Placental pericyte (primary cell): ENCODE measurements at places on chromosomes 13 and 19. TPM values are rescaled to one million over a fixed set of nuclear protein-coding genes. Genes with fewer than 3 reads are reported as not detected.

Gene EDNRB
- 7.3 and 12.5 TPM in 2 replicates for total RNA-seq

Gene PSG5
- total RNA-seq = 0.66 and 5.3 TPM in 2 replicates

Gene TMEM150B
- not detected in 2 replicates for total RNA-seq

Gene CD320
- total RNA-seq = 25.8 and 50.6 TPM in 2 replicates

Gene GPR12
- total RNA-seq = not detected in 2 replicates

Gene OR7A5
- not detected in 2 replicates for total RNA-seq

Gene ZNF844
- total RNA-seq = 4.0 and 5.0 TPM in 2 replicates

Gene PEG3
- 0.14 and 0.44 TPM in 2 replicates for total RNA-seq

Gene ZNF682
- total RNA-seq = 0.86 and 1.5 TPM in 2 replicates

Gene KLK10
- total RNA-seq = not detected in 2 replicates

Gene SYCN
- total RNA-seq = not detected in 2 replicates

Gene SCGB2B2
- under 0.01 and 0.22 TPM in 2 replicates for total RNA-seq

Gene SMIM24
- not detected in 2 replicates for total RNA-seq

Gene GPR32
- total RNA-seq = not detected in 2 replicates

Gene SLC7A9
- total RNA-seq = not detected in 2 replicates

Gene PALM3
- 0.22 TPM in 1 of 2 replicates, not detected in the other for total RNA-seq

Gene PPP1R37
- 40.3 and 47.5 TPM in 2 replicates for total RNA-seq

Gene TTC9B
- not detected in 2 replicates for total RNA-seq

Gene PEAK3
- not detected in 2 replicates for total RNA-seq

Gene PTBP1
- total RNA-seq = 117 and 262 TPM in 2 replicates

Gene TNFSF9
- 0.29 TPM in 1 of 2 replicates, not detected in the other for total RNA-seq

Gene SLITRK6
- total RNA-seq = 4.3 TPM in 1 of 2 replicates, not detected in the other

Gene PLA2G4C
- 6.7 and 45.3 TPM in 2 replicates for total RNA-seq

Gene LILRB1
- not detected in 2 replicates for total RNA-seq

Gene PRR22
- total RNA-seq = 0.66 and 0.86 TPM in 2 replicates

Gene ZNF491
- 0.22 and 1.6 TPM in 2 replicates for total RNA-seq

Gene USHBP1
- total RNA-seq = 0.14 TPM in 1 of 2 replicates, not detected in the other

Gene PCSK4
- total RNA-seq = 0.57 and 3.5 TPM in 2 replicates

Gene SIPA1L3
- 20.8 and 59.3 TPM in 2 replicates for total RNA-seq

Gene ERCC2
- 39.6 and 46.1 TPM in 2 replicates for total RNA-seq

Gene ZNF99
- total RNA-seq = not detected in 2 replicates

Gene BRME1
- 0.43 and 0.44 TPM in 2 replicates for total RNA-seq

Gene WDR62
- 0.66 and 17.5 TPM in 2 replicates for total RNA-seq

Gene KLK11
- total RNA-seq = not detected in 2 replicates

Gene GRIN3B
- total RNA-seq = 0.14 and 0.66 TPM in 2 replicates

Gene CEACAM19
- total RNA-seq = 1.3 and 2.6 TPM in 2 replicates

Gene ZNF575
- 0.14 and 0.44 TPM in 2 replicates for total RNA-seq

Gene SIGLEC5
- not detected in 2 replicates for total RNA-seq

Gene CIRBP
- total RNA-seq = 199 and 402 TPM in 2 replicates

Gene CEACAM3
- total RNA-seq = not detected in 2 replicates

Gene IGFL1
- not detected in 2 replicates for total RNA-seq

Gene GPI
- 179 and 214 TPM in 2 replicates for total RNA-seq

Gene TMEM238
- total RNA-seq = 1.4 TPM in 1 of 2 replicates, not detected in the other

Gene C19orf85
- not detected in 2 replicates for total RNA-seq

Gene HCN2
- 1.0 and 1.8 TPM in 2 replicates for total RNA-seq

Gene NAPSA
- total RNA-seq = not detected in 2 replicates

Gene B3GNT3
- not detected in 2 replicates for total RNA-seq

Gene SIGLEC10
- total RNA-seq = 0.14 TPM in 1 of 2 replicates, not detected in the other

Gene ZNF536
- total RNA-seq = not detected in 2 replicates
